ENCODE measurements at places on chromosomes 6 and 20.
A peak's percentile ranks its signal among the peaks of the same experiment; 100 is the strongest.

DNA sequence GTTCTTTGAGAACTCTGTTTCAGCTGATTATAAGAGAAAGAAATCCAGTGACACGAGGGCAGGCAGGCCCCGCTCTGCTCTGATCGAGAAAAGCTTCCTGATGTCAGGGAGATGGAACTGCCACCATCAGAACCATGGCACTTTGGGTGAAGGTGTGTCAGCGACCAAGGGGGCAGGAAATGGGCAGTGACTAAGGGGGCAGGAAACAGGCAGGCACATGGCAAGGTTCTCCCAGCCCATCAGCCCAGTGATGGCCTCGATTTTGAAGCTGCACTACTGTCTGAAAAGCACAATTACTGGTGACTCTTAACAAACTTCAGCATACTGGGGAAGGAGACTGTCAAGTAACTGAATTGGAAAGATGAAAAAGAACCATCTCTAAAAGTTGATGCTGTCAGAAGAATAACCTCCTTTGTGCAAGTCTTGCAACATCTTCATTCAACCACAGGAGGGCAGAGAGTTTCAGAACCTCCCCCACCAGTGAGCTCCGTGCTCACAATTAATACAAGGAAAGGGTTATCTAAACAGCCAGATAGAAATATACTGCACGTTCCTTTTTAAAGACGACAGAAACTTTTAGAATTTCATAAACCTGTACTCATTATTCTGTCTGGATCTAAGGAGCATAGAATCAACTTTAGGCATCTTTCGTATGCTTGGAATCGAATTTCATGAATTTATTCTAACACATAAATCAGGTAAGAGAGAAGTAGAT is 39.1 kb downstream of the TMX4 start:
- DNase-seq = peak; percentile 1

GRCh38 chr6:82786248-82786647 is 279.4 kb downstream of the UBE3D start:
- no peak for DNase-seq

DNA sequence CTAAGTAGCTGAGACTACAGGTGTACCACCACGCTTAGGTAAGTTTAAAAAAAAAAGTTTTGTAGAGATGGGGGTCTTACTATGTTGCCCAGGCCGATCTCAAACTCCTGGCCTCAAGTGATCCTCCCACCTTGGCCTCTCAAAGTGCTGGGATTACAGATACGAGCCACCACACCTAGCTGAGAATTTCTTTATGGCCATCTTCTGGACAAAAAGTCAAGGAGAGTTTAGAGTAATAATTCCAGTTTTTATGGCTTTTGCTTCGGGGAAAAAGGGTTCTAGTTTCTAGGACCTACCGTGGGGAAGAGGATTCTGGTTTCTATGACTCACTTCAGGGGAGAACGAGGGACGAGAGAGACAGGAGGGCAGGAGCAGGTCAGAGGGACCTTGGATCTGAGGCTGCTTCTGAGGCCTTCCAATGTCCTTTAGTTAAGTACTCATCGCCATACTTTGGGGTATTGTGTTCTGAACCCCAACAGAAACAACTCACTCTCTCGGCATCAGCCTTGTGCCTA is 69.3 kb upstream of the IER3 start:
- no peak for DNase-seq

DNA sequence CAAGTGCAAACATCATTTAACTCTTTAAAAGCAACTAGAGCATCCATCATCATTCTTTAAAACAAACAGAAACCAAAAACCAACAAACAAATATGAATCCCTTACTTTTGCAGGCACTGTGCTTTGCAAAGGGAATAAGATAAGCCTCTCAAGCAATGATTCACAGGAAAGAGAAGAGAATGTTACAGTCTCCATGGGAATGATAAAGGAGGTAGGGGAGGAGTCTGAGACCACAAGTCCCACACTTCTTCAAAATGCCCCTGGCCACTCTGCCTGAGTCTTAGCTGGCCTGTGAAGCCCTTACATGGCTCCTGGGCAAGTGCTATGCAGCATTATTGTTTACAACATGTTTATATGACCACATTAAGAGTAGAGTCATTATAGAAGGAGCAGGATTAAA is 257.7 kb upstream of the MARCKS start:
- no peak for DNase-seq

DNA sequence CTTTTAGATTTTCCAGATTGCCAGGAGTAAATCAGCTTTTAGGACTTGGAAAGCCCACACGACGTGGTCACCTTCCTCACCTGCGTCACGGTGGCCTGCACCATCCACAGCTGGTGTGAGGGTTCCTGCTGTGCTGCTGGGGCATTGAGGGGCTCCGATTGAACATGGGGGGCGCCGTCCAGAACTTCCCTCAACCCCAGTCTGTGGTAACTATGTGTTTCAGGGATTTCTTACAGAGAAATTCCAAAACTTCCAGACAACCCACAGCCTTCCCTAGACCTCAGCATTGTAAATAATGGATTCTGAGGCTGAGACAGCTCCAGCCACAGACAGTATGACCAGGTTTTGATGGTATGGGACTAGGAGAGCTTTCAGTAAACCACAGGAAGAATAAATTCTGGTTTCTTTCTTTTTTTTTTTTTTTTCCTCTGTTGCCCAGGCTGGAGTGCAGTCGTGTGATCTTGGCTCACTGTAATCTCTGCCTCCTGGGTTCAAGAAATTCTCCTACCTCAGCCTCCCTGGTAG is 46.7 kb upstream of the IRF4 start:
- DNase-seq = no peak

Data from stimulated activated naive CD4-positive, alpha-beta T cell treated with Interleukin-2 at 50 U/mL for 16 hours (primary cell).